NCI-H1417 (cell line): ENCODE measurements at places on chromosomes 5 and 9.
A peak's percentile ranks its signal among the peaks of the same experiment; 100 is the strongest.

GRCh38 chr5:149037817-149038216, 25.0 kb downstream of the SH3TC2 start:
- DNase-seq, result no peak

- DNase-seq, result no peak
Measured at GRCh38 chr5:82735160-82735789, 341.9 kb downstream of the TMEM167A start.

DNA sequence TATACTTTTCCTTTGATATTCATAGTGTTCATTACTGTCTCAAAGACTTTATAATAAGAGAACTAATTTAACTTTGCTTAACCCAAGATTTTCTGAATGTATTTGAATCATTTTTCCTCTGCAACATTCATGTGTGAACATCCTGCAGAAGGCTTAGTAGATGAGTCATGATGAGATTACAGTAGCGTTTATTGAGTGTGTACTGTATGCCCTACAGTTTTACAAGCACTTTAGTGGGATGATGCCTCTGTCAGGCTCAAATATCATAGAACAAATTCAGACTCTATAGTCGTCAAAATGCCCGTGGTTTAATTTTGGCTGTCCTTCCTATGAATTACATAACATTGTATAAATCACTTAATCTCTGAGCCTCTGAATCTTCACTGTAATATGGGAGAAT, 41.2 kb downstream of the FYB1 start:
- DNase-seq, result no peak

- no peak for DNase-seq
Measured at GRCh38 chr5:102933721-102934459, 178.8 kb downstream of the PAM start.

- DNase-seq, result peak; percentile 7
Measured at GRCh38 chr9:131676431-131676972, 63.4 kb downstream of the RAPGEF1 start.

DNA sequence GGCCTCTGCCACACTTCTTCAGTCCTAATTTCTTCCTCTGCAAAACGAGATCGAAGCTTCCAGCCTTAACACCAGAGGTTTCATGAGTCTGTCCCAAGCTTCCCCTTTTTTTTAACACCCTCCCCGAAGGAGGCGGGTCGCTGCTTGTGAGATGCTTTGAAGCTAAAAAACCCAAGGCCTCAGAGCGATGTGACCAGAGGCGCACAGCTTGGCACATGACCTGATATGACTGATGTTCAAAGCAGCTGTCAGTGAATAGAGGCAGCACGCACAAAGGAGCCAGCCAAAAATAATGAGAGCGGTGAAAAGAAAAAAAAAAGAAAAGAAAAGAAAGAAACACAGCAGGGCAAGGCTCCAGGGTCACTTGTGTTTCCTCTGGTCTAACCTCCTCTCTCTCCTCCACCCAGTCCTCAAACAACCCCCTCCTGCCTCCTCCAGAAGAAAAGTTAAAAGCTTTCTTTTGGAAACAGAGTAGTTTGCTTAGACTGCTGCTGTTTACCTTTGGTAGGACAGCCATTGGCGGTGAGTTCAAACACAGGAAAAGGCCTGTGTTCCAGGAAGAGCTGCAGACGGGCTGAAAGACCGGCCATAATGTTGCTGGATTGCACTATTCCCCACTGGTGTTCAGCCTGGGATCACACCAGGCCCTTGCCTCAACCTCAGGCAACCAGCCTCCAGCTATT, 10.9 kb upstream of the ZNF366 start:
- DNase-seq, result no peak

DNA sequence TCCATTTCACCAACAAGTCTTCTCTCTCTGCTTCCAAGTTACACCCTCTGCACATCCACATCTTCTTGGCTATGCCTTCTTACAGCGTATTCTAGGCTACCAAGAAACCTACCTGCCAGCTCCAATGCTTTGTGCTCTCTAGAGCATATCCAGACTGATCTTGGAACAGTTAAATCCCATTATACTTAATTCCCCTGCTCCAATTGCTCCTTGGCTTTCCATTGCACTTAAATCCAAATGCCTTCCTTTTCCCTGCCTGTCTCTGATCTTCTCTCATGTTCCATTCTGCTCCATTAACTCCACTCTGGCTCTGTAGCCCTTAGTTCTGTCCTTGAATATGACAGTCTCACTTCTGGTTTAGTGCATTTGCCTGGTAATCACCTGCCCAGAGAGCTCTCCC, 322.4 kb downstream of the LRRC70 start:
- DNase-seq, result no peak

DNA sequence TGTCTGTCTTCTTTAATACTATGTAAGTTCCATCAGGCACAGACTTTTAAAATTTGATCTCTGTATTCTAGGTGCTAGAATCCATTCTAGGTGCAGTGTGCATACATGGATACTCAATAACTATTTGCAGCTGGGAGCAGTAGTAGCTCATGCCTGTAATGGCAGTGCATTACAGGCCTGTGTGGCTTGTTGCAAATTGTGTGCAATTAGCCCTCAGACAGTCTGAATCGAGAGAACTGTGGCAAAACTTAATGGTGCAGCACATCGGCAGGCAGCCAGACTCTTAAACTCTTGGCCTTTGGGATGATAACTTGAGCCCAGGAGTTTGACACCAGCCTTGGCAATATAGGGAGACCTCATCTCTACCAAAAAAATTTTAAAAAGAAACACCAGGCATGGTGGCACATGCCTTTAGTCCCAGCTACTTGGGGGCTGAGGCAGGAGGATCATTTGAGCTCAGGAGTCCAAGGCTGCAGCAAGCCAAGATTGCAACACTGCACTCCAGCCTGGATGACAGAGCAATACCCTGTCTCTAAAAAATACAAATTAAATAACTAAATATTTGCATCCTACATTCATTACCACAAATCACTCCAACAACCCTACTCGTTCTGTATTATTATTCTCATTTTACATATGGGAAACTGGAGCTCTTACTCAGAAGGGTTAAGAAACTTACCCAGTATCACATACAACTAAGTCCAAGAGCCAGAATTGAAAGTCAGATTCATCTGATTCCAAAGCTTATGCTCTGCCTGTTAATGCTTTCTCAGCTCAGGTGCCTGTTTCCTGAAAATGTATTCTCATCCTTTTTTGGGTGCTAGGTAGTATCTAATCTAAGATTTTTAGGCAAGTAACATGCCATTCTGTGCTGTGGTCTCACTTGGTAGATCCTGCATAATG, 30.1 kb downstream of the PRKACG start:
- no peak for DNase-seq

DNA sequence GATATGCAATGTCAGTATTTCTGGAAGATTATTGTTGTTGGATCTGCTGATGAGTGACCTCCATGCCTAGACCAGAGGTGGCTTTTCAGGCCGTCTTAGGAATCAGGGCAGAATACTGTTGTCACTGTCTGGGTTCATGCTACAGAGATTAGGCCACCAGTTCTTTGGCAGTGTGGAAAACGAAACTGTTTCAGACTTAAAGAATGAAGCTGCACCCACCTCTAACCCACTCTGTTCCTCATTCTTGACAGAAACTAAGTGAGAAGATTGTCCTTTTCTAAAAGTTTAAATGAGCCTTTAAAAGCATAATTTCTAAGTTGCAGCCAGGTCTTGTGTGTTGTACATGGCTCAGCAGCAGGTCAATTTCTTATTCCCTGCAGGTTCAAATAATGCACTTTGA, 444.3 kb downstream of the ENC1 start:
- DNase-seq, result no peak

- no peak for DNase-seq
Measured at GRCh38 chr5:83256091-83256780, 178.9 kb downstream of the XRCC4 start.

- no peak for DNase-seq
Measured at GRCh38 chr5:37881359-37881758, 41.5 kb upstream of the GDNF start.

DNA sequence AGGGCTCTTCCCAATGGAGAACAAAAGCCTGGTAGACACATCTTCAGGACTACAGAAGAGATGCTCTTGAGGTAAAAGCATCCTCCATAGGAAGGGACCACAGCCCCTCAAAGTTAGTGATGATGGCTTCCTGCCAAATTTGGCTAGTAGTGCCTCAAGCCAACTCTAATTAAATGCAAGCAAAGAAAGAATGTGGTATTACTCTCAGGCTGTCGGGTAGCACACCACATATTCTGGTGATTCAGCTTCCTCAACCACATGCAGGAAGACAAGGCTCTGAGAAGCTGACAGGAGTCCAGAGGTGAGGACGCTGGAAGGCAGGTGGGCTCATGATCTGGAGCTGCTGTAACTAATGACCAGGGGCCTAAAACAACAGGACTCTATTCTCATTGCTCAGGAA, 37.2 kb upstream of the S1PR3 start:
- no peak for DNase-seq

GRCh38 chr5:15791859-15792258, 291.9 kb downstream of the FBXL7 start:
- no peak for DNase-seq

DNA sequence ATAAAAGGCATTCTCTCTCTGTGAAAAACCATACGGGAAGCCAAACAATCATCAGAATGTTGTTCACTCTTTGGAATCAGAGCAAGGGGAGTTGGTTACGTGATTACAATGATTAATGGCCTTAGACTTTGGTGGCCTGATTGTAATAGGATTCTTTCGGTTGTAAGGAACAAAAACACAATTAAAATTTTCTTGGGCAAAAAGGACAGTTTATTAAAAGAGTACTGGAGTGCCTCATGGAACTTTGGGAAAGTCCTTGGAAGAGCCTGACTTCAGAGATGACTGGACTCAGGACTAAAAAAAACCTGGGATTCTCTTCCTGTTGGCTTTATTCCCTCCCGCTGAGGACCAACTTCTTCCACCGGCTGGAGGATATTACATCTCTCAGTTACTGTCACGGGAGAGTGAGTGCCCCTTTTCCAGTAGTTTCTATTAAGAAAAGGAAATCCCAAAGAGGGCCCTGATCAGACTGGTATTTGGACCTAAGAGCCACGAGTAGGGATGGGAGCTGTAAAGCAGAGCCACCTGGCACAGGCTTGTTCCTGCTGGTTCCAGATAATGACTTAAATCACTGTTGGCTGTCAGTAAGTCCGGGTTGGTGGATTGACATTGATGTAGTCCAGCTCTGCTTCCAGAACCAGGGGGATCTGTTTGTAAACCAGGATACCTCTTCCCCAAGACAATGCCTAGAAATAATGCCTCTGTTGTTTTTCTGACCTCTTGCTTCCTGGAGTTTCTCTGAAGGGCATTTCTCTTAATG, 53.9 kb downstream of the CFAP95 start:
- DNase-seq, result peak; percentile 21

DNA sequence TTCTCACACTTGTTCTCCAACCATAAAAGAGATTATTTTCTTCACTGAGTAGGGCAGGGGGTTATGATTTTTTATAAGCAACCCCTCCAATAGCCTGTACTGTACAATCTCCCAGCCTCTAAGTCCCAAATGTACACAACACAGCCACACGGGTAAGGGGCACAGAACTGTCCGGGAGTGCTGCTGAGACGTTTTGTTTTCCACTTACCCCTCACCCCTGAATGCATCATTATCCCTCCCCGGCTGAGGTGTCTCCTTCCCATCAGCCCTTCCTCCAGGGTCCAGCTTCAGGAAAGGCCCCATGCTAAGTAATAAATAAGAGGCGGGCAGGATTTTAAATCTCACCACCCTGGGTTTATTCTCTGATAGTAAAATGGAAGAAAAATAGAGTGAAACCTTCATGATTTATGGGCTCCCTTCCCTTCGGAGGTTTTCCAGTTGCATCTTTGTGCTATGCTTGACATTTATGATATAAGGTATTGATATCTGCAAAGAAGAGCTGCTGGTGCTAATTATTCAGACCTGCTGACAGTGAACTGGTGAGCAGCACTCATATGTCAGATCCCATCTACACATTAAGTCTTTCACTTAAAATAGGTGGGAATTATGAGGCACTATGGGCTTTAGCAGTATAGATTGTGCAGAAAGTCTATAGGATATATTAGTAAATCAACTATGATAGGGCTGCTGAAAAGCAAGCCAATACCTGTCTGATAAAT, 67.2 kb upstream of the MEGF10 start:
- no peak for DNase-seq

DNA sequence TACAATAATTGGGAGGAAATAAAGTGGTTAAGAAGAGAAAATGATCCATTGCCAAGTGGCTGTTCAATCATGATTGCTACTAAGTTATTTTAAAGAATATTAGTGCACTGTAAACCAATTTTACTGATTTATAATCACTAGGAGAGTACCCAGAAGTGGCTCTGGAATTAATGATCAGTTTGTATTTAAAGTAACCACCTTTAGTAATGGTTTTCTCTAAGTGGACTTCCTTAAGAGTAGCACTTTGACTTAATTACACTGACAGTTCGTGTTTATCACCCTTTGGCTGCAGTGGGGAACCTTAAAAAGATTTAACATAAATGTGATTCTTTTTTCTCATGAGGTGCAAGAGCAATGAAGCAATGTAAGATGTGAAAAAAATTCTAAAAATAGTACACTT, 310.8 kb downstream of the CDH12 start:
- peak; percentile 73 for DNase-seq

DNA sequence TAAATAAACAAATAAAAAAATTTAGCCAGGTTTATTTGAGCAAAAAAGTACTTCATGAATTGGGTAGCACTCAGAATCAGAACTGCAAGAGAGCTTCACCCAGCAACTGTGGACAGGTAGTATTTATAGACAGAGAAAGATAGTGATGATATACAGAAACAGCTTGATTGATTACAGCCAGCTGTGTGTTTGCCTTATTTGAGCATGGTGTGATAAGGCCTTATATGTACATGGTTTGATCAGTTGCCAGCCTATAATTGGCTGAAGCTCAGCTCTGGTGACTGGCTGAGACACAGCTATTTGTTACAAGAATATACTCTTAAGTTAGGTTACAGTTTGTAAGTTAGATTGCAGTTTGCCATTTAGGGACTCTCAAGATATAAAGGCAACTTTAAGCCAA, 34.3 kb upstream of the ARL15 start:
- no peak for DNase-seq

DNA sequence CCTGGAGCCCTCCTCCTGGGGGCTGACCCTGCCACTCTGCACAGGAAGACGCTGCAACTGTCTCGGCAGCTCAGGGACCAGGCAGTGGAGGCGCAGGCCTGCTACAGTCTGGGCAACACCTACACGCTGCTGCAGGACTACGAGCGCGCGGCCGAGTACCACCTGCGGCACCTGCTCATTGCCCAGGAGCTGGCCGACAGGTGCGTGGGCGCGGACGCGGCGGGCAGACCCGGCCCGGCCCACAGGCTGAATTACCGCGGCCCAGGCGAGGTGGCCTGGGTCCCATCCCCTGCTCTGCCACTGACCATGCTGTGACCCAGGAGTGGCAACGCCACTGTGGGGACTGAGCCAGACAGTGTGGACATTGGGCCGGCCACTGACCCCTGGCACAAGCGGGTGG, 11.2 kb downstream of the GPSM1 start:
- DNase-seq, result no peak

- DNase-seq, result no peak
Measured at GRCh38 chr9:123246534-123246933, 21.9 kb downstream of the STRBP start.

GRCh38 chr9:98830554-98830953, 23.1 kb downstream of the GALNT12 start:
- no peak for DNase-seq
